Activated CD4-positive, alpha-beta T cell treated with anti-CD3 and anti-CD28 coated beads, Interleukin-2, amount 10 ng/mL, durations not matched to agents 7 days and 5 days (primary cell): ENCODE measurements at places on chromosomes 12 and 14. TPM values are rescaled to one million over a fixed set of nuclear protein-coding genes. Genes with fewer than 3 reads are reported as not detected.

Gene POTEG
- not detected for total RNA-seq

Gene CORO1C
- total RNA-seq = 38.5 TPM

Gene ACVRL1
- not detected for total RNA-seq

Gene IL26
- total RNA-seq = 1.00 TPM

GRCh38 chr14:31122921-31123320, 84.7 kb downstream of the HECTD1 start:
- H3K4me1 ChIP-seq = peaks cover 34% of the 10 kb centered on the region
- no peak overlapping the region for H3K4me3 ChIP-seq

DNA sequence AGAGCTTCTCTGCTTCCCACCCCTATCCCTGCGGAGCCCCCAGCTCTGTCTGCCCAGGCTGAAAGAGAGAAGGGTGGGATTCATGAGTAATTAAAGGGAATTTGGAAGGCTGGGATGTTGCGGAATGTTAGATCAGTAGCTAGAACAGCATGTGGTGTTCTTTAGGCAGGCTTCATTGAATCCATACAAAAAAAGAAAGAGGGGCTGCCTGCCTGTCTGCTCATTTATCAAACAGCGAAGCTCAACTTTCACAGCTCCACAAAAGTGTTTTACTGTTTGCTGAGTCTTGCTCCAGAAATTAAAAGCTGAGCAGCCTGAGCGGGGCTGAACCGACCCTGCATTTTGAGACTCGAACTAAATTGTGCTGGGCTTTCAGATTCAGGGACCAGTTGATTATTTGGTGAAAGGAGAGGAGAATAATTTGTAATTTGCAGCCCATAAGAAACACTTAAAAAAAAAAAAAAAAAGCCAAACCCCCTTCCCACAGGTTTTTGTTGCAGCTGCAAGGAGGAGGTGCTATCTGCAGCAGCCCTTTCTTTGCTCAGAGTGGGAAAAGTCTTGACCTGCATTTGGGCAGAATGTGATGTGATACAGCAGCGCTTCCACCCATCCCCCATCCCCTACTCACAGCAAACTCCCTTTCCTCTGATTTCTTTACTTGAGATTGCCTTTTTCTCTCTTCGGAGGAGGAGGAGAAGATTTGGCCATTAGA, 89.7 kb downstream of the RFX4 start:
- peaks cover 12% of the 10 kb centered on the region for H3K27me3 ChIP-seq
- no peak overlapping the region for H3K27ac ChIP-seq
- H3K4me3 ChIP-seq = no peak overlapping the region
- H3K4me1 ChIP-seq = no peaks in the 10 kb centered on the region
- DNase-seq = no peak

DNA sequence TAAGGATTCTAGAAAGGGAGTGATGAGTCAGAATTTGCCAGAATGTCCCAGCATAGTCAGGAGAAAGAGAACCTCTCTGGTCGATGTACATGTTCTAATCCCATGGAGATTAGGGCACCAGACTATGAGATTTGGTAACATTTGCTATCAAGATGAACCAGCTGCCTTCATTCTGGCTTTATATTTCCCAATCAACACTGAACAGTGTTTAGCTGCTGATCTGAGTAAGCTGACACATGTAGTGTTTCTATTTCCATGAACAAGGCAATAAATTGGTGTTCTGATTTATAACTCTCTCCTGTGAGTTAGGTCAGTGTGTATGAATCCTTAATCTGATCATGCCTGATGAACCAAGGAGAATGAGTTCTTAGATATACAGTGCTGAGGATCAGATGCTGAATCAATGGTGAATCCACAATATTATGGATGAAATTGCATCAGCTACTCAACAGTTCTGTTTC, 158.0 kb upstream of the AMIGO2 start:
- H3K4me3 ChIP-seq = no peak overlapping the region
- H3K36me3 ChIP-seq = peaks cover 79% of the 10 kb centered on the region
- DNase-seq = no peak

GRCh38 chr12:19498099-19498498, 58.8 kb downstream of the AEBP2 start:
- H3K27me3 ChIP-seq = no peaks in the 10 kb centered on the region
- DNase-seq = no peak
- H3K36me3 ChIP-seq = peaks cover 46% of the 10 kb centered on the region
- H3K4me3 ChIP-seq = no peak overlapping the region
- H3K4me1 ChIP-seq = peaks cover 10% of the 10 kb centered on the region
- no peak overlapping the region for H3K27ac ChIP-seq

- no peaks in the 10 kb centered on the region for H3K4me1 ChIP-seq
- no peaks in the 10 kb centered on the region for H3K27me3 ChIP-seq
- H3K27ac ChIP-seq = no peak overlapping the region
- no peak overlapping the region for H3K4me3 ChIP-seq
Measured at GRCh38 chr14:68440820-68441219, 352.0 kb downstream of the ZFP36L1 start.
